Renal cortex interstitium (tissue), 15 donors: ENCODE measurements at places on chromosomes 4 and X. TPM values are rescaled to one million over a fixed set of nuclear protein-coding genes. Genes with fewer than 3 reads are reported as not detected.

Gene NXT2
- polyA plus RNA-seq, result 16.7 TPM

GRCh38 chr4:99826016-99826415, 9.4 kb downstream of the DAPP1 start:
- DNase-seq, result no peak

- no peak for DNase-seq
These were observed 28.4 kb downstream of the ARHGEF6 start for GRCh38 chrX:136752346-136752745.

DNA sequence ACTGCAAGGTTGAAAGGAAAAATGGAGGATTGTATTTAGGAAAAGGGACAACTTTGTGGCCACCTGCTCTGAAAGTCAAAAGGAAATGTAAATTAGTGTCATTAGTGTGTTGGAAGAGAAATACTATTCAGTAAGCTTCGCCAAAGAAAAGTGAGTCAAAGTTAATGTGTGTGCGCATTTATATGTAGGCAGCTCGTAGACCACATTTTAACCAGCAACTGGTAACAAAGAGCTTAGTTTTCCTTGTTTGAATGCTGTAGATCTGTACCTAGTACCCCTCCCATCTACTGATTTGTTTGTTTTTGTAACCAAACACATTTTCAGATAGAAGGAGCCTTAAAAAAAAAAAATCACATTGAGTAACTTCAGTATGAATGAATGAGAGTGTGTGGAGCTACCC, 69.3 kb downstream of the GPAT3 start:
- no peak for DNase-seq

GRCh38 chrX:82721891-82722290, 786.2 kb upstream of the POU3F4 start:
- no peak for DNase-seq

DNA sequence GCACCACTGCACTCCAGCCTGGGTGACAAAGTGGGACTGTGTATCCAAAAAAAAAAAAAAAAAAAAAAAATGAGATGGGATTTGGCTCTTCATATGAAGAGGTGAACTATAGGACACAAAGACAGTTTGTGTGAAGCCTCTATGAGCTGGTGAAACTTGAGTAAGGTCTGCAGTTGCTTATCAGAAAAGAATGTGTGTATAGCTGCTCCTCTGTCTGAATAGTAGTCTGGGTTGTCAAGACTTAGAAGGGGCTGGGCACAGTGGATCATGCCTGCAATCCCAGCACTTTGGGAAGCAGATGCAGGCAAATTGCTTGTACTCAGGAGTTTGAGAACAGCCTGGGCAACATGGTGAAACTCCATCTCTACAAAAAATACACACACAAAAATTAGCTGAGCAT, 82.8 kb downstream of the ARSF start:
- no peak for DNase-seq

Gene CT45A3
- not detected for polyA plus RNA-seq

Gene MAD2L1
- 40.8 TPM for polyA plus RNA-seq

DNA sequence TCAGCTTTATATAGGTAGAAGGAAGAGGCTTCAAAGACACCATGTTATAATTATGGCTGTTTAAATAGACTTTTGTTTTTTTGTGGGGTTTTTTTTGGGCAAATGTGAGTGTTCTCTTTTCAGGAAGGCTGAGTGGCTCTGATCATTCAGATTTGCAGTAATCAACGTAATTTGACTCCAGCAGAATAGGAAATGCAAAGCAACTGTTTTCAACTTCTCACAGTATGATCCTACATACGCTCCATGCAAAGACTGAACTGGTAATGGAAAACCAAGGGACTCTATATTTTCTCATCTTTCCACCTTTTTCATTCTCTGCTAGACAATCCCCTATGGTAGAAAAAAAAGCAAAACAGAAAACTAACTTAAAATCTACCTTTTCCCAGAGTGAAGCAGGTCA, 10.8 kb downstream of the ADH1B start:
- no peak for DNase-seq

Gene MAGEC2
- polyA plus RNA-seq, result not detected

DNA sequence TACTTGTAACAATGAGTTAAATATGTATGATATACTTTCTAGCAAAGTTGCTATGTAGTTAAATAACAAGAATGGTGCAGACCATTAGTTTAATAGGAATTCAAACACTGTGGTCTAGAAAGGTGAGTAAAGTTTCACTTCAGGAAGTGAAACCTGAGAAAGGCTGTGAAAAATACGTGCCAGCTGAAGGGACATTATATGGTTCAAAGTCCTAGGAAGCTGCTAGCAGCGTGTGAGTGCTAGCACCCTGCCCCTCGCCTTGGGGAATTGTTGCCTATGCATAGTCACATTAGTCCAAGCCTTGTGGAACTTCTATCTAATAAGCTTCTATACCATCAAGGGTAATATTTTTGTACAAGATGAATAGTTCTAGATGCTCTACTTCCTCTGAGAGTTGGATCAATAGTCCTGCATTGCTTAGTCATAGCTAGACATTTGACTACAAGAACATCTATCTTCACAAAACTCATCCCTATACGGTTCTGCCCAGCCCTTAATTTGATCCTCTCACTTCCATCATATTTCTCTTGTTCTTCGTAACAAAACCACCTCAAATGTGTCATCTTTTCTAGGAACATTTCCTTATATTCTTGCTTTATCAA, 45.8 kb upstream of the ARSJ start:
- no peak for DNase-seq

Gene PNCK
- polyA plus RNA-seq, result 13.9 TPM

DNA sequence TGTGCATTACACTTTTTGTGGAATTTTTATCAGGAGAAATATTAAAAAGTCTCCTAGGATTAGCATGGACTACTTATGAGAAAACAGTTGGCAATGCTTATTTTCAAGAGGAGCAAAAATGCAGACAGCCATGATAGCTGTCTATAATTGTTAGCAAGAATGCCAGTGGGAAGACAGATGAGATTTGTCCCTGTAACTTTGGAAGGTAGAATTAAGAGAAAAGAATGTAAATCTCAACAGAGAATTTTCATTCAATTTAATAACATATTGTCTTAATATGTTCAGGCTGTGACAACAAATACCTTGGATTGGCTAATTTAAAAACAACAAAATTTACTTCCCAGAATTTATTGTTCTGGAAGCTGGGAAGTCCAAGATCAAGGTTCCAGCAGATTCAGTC, 349.2 kb downstream of the IQCM start:
- DNase-seq, result no peak

Gene CTSO
- 40.8 TPM for polyA plus RNA-seq

DNA sequence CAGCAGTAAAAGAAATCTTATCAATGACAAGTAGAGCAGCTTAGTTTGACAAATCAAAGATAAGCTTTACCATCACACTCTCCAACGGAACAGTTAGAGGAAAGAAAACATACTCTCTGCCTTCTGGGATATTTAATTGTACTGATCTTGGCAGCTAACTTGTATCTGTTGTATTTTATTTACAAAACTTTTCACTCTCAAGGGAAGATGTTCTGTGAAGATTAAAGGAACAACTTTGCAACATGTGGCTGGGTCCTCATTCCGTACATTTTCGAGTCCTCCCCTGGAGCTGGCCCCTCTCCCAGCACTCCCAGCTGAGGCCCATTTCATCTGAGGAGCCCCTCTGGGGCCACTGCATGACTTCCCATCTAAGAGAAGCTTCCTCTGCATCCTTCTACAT, 74.4 kb downstream of the RPS3A start:
- DNase-seq, result no peak
